ENCODE measurements at places on chromosomes 5 and 9.

- no peak for DNase-seq
Observed at GRCh38 chr5:359301-359897, 37.9 kb downstream of the AHRR start.

GRCh38 chr5:27267209-27267824, 228.9 kb upstream of the CDH9 start:
- no peak for DNase-seq

GRCh38 chr9:137749511-137749910, 128.1 kb upstream of the CACNA1B start:
- no peak for DNase-seq

DNA sequence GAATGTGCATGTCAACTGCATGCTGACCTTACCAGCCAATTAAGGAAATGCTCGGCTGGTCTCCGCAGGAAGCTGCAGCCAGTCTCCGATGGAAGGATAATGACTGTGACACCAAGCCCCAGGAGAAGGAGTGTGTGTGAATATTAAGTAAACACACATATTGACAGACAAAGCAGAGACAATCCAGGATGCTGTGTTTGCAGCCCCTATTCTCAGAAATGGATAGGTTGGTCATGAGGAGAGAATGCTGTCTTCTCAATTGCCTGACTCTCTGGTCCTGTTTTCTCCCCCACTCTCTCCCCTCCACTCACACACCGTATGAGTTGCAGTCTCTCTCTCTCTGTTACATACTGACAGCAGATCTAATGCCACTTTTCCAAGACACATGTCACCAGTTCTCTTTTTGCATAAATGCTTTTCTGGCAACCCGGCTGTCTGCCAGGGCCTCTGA, 85.7 kb downstream of the EPB41L4A start:
- no peak for DNase-seq

DNA sequence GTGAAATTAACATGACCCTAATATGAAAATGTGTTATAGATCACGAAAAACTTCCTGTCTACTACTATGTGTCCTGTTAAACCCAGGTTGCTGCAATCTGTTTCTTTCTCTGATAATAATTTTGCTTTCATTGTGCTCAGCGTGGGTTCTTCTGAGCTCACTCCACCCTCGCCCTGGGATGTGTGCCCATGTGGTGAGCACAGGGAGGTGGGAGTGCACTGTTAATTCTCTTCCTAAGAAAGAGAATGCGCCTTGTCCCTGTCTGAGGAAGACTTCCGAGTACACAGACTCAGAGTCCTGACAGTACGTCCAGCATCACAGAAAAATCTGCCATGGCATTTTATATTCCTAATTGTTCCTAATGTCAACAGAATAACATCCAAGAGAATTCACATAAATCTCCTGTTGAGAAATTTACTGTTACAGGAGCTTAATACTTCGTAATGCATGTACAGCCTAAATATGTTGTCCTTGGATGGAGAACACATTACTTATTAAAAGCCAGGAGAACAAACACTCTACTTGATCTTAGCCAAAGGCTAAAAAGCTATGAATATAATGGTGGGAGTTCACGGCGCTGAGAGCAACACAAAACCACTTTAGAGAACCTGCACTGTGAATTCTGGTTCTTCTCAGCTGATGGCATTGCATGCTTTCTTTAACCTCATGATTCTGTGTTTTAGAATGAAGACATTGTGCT, 102.6 kb downstream of the PDE4D start:
- DNase-seq, result no peak

GRCh38 chr5:165425594-165425993, 1920.2 kb downstream of the MAT2B start:
- no peak for DNase-seq

DNA sequence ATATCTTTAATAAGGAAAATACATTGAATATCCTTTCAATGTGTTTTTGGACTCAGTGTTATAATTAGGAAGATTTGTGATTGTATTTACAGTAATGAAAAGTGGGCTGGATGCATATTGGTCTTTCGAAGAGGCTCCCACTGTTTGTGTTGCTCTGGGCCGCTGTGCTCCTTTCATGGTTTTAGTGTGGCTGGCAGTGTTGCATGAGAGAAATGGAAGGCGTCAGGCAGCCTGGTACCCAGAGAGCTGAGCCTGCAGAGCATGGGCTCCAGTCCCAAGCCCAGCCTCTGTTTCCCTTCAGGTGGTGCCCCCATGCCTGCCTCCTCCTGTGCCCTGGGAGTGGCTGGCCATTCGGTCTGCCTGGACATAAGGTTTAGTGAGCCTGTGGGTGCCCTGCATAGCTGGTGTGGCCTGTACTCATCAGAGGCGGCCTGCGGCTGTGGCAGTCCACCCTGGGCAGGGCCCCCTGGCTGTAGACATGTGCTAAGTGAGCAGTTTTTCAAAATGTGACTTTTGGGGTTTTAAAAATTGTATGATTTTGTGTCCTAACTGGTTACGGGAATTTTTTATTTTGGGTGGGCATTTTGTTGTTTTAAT, 27.4 kb upstream of the FAM120AOS start:
- no peak for DNase-seq

- DNase-seq, result no peak
Observed at GRCh38 chr5:109506556-109506955, 96.8 kb upstream of the PJA2 start.

- DNase-seq, result no peak
Observed at GRCh38 chr9:1721196-1721595, 294.0 kb upstream of the SMARCA2 start.
